ENCODE measurements at places on chromosomes 7 and 10. TPM values are rescaled to one million over a fixed set of nuclear protein-coding genes. Genes with fewer than 3 reads are reported as not detected.

The KCND2 gene
- total RNA-seq: not detected

The MINDY4 gene
- 27.0 TPM for total RNA-seq

GRCh38 chr7:95596198-95597063 is at the start of gene PDK4:
Gene PDK4, minus strand, starts transcription at chr7:95596516. Its CDS starts 223 bp downstream, at chr7:95596293.
- peak; percentile 80 for DNase-seq

DNA sequence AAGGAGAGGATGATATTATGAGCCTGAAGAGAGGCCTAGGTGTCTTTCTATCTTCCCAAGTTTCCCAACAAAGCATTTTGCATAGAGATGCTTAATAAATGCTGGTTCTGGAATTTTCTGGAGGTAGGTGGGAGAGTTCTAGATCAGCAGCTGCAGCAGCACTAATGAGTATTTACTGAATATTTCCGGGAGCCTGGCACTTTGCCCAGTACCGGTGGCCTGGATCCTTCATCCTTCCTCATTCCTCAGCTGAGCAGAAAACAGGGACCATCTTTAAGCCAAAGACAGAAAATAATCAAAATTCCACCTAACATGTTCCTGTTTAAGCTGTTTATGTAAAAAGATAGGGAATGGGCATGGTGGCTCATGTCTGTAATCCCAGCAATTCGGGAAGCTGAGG is 813.2 kb upstream of the AUTS2 start:
- DNase-seq: peak; percentile 8

- no peak for DNase-seq
These were observed 164.6 kb upstream of the NPS start for GRCh38 chr10:127384532-127384931.

GRCh38 chr7:154569916-154570315 is 433.0 kb downstream of the PAXIP1 start:
- DNase-seq: peak; percentile 59
